Activated naive CD4-positive, alpha-beta T cell treated with anti-CD3 and anti-CD28 coated beads, Interleukin-2, amount 10 ng/mL, durations not matched to agents 7 days and 5 days (primary cell): ENCODE measurements at places on chromosomes 3 and 15.

DNA sequence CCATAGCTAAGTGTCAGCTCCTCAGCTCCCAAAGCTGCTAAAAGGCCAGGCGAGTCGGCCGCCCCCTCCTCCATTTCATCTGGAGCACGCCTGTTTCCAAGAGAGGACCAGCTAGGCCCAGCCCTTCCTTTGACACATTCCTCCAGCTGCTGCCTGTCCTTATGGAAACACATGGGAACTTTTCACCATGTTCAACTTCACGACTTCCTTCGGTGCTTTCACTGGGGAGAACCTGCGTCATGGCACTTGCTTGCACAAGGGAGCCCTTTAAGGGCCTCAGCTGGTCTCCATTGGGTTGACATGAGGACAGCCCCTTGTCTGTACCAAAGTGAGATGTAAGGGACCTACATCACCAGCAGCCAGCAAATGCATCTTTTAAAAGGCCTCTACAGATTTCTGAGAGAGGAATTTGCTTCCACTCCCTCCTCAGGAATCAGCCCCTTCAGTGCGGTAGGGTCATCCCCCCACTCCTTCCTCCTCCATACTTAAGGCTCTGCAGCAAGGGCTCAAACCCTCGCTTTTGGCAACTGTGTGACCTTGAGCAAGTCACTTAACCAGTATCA lies 2.1 kb downstream of the MAGI1 start:
- DNase-seq: no peak

GRCh38 chr3:144272680-144273079 lies 301.1 kb downstream of the DIPK2A start:
- no peak for DNase-seq

- DNase-seq: peak; percentile 9
Measured at GRCh38 chr3:128895843-128896697, 16.6 kb downstream of the ACAD9 start.

DNA sequence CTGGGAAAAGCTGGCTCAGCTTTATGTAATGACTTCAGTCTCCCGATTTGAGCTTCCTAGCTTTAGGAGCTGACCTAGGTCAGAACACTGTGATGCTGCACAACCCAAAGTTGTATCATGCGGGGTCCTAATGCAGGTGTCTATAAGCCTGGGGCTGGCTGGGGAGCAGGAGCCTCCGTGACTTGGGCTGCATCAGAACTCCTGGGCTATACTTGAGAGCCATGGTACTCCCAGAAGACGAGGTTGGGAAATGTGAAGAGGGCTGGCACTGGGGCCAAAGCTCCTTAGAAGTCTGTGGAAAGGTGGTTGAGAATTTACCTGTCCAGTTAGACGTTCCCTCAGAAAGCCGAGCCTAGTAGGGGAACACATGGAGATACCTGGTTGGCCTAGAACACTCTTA lies 57.0 kb downstream of the BSN start:
- DNase-seq: no peak

GRCh38 chr3:20515834-20516233 lies 329.8 kb upstream of the SGO1 start:
- DNase-seq: no peak

DNA sequence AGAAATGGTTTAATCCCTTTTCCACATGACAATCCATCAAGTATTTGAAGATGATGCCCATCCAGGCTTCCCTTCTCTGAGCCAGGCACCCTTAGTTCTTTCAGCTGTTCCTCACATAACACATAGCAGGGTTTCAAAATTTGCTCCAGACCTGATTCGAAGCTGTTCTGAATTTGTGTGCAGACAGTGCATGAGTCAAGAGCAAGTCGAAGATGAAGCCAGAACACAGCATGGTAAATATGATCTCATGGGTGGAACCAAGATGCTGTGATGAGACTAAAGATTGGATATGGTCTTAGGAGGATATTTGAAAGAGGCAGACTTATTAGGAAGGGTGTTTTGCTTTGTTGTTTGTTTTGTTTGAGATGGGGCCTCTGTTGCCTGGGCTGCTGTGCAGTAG lies 32.6 kb upstream of the PDE8A start:
- no peak for DNase-seq

DNA sequence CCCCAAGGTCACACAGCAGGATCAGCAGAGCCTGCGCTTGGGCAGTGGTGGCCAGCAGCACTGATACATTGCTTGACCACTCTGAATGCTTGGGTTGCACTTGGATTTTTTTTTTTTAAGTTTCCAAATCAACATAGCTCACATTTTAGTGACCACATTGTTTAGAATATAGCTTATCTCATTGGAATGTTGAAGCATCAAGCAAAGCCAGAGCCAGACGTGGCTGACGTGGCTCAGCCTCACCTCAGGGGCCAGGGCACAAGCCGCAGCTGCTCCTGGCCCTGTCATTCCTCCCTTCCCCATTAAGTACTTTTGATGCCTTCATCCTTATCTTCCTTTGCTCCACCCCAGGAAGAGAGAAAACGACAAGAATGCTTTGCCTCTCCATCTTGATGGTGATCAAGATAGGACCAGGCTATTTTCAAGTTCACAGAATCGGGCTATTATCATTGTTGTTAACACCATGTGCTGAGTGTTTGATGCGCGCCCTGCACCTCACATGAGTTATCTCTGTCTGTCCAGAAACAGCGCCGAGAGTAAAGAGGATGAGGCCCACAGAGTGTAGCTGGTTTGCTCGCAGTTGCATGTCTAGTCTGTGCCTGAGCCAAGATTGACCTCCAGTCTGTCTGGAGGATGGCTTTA lies 75.8 kb downstream of the AAGAB start:
- no peak for DNase-seq

GRCh38 chr3:61605589-61606175 lies 44.3 kb downstream of the PTPRG start:
- DNase-seq: no peak

DNA sequence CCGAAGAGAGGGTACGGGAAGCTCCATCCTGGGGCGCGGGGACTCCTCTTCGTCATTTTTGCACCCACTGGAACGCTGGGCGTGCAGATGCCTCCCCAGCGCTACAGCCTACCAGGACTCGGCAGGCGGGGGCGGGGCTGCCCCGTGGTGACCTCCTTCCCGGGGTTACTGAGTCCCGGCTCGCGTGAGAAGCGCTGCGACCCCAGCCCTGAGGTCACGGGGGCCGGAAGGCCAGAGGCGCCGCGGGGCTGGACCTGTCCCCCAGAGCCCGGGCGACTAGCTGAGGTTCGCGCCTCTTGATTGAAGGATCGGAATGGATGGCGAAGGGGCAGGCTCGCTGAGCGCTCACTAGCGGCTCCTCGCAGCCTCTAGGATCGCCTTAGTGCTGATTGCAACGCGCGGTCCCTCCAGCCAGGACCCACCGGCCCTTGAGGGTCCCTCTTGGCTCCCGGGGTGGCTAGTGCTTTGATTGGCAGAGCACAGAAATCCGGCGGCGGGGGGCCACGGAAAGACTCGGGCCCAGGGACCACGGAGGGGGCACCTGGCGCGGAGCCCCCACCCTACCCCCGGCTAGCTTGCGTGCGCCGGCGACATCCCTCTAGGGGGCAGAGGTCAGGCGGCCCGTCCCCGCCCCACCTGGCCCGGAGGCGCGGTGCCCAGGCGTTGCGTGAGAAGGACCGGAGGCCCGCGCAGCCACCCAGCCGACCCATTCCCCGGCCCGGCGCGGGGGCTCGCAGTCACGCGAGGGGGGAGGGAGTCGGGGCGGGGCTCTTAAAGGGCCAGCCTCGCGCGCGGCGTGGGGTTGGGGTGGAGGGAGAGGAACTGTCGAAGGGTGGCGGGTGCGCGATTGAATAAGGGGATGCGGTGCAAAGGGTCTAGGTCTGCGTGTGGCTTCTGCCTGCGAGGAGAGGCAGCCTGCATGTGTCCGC lies 781 bp upstream of the CYP1A1 start:
- peak; percentile 81 for DNase-seq

DNA sequence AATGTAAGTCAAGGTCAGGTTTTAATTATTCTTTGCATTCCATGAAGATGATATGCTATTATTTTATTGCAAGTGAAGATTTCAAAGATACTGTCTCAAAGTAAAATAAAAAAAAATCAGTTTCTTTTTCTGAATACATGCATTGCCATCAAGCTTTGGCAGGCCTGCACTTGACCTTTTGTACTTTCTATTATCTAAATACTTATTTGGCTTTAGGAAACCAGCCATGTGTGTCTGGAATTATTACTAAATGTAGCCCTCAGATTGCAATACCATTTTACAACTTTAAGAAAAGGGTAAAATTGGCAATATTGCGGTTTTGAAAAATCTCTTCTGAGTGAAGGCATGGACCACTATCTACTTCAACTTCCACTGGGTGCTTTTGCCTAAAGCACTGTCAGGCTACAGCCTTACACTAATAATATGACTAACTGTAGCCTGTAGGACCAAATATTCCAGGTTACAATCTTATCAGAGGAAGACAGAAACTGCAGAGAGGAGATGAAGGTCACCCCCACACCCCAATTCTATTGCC lies 349.4 kb upstream of the DCBLD2 start:
- no peak for DNase-seq

GRCh38 chr3:52229656-52230055 lies 4.2 kb upstream of the TLR9 start:
- DNase-seq: no peak

DNA sequence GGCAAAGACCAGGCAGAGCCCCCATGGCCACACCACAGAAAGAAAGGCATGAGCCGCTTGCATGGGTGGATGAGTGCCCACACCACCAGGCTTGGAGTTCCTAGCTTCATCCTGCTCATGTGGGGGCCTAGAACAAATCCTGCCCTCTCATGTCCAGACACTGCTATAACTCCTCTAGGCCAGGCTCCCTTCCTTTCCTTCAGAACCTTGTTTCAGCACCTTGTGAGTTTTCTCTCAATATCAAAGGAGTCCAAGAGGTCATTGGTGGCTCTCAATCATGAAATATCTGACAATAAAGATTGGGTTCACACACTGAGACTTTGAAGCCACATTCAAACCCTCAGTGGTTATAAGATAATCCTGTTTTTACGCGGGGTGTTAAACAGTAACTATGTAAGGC lies 12.7 kb downstream of the SLC6A20 start:
- DNase-seq: peak; percentile 4

- DNase-seq: no peak
Measured at GRCh38 chr3:12990781-12991480, 82.3 kb downstream of the IQSEC1 start.

DNA sequence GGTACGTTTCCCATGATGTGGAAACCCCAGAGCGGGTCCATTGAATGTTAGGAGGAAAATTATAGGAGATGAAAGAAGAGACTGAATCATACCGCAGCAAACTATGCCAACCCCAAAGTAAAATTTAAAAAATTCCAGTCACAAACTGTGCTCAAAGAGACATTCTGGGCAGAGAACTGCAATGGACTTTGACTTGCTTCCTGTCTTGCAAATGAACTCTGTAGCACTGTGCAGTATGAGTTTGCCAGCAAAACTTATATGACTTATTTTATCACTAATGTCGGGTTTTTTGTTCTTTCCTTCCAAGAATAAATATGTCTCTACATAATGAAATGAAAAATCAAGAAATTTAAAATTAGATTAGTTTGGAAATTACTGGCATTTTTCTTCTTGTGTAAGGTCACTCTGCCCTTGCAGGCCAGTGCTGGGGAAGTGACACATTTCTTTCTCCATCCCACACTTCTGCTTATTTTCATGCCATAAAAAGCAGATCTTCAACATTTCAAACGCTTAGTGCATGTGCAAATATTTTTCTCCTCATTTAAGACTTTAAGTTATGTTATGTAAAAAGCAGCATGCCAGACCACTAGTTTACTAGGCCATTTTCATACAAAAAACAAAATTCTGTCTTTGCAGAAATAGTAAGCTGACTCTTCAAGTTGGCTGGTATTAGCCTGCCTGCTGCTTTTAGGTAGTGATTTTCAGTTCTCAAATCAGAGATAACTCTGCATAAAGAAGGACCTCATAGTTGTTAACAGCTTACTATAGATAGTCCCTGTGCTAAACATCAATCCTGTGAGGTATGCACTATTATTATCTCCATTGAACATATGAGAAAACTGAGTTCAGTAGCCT lies 32.2 kb upstream of the SSR3 start:
- DNase-seq: no peak

- DNase-seq: no peak
Measured at GRCh38 chr3:4674216-4674615, 181.1 kb downstream of the ITPR1 start.

DNA sequence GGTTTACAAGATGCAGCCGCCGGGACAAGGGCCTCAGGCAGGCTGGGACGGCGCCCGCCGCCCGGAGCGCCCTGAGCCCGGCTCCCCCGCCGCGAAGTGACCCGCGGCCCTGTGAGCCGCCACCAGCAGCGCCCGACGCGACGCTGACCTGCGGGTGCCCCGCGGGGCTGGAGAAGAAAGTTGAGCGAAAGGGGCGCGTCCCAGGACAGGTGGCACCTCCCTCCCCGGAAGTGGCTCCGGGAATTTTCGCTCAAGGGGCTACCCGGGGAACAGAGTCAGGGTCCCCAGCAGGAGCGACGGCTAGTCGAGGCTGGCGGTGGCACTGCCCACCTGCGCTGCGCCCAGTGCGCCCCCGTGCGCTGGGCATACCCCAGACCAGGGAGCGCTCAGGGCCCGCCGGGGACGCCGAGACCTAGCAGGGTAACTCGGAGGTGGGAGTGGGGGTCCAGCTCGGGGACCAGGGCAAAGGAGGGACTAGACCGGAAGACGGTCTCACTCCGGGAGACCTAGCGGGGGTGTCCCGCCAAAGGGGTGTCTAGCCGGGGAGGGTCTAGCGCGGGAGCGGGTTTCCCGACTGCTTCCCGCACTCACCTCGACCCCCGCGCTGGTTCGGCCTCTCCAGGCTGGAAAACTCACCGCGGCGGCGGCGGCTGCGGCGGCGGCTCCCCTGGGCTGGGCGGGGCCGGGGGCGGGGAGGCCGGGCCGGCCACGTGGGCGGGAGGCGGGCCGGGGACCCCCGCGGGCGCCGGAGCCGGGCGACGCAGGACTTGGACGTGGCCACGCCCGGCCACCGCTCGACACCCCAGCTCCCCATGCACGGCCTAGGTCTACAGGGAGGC lies 18.4 kb downstream of the SPATA12 start:
- peak; percentile 34 for DNase-seq

DNA sequence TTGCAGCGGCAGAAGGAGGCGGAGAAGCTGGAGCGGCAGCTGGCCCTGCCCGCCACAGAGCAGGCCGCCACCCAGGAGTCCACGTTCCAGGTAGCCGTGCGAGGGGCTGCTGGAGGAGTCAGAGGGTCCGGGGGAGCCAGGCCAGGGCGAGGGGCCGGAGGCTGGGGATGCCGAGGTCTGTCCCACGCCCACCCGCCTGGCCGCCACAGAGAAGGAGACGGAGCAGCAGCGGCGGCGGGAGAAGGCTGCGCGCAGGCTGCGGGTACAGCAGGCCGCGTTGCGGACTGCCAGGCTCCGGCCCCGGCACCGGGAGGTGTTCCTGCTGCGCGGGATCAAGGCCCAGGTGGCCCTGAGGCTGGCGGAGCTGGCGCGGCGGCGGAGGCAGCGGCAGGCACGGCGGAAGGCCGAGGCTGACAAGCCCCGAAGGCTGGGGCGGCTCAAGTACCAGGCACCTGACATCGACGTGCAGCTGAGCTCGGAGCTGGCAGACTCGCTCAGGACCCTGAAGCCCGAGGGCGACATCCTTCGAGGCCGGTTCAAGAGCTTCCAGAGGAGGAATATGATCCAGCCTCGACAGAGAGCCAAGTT lies 625.0 kb downstream of the MCTP2 start:
- DNase-seq: no peak

DNA sequence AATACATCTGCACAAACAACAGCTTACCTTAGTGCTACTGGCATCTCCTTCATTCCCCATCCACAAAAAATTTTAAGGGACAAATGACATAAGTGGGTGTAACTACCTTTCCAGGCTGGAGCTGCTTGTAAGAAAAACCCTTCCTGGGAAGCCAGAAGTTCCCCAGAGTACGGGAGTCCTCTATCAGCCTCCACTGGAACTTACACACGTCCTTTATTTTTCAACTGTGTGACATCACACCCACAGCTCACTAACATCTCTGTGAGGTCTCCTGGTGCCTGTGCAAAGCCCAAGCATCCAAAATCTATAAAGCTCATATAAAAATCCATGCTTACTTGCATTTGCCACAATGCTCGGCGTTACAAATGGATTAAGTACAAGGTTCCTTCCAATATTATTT lies 27.6 kb downstream of the LRIG1 start:
- DNase-seq: no peak
